Fibroblast of skin of left quadriceps (primary cell): ENCODE measurements at places on chromosomes 7 and 10.

GRCh38 chr7:24777806-24778205 lies 20.5 kb upstream of the GSDME start:
- DNase-seq = no peak

DNA sequence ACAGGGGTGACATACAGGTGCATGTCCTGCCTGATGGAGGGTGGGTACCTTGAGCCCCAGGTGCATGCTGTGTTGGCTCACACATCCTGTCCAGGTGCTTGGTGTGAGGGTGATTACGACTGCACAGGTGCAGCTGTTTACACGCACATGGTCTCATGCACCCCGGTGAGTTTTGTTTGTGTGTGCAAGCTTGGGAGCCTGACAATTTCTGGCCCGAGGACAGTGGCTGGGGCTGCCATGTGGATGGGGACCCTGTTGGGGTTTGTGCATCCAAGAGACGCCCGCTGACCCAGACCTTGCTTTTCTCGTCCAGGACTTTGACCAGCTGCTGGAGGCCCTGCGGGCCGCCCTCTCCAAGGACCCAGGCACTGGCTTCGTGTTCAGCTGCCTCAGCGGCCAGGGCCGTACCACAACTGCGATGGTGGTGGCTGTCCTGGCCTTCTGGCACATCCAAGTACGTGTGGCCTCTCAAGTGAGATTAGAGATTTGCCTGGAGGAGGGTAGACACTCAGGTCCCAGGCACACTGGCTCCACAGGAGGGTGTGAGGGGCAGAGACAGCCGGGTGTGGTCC lies 61.7 kb downstream of the PRF1 start:
- DNase-seq = no peak

GRCh38 chr7:4050126-4050660 lies 631.9 kb upstream of the FOXK1 start:
- no peak for DNase-seq

- no peak for DNase-seq
These were observed 109.4 kb upstream of the FAM133B start for GRCh38 chr7:92699560-92699959.

DNA sequence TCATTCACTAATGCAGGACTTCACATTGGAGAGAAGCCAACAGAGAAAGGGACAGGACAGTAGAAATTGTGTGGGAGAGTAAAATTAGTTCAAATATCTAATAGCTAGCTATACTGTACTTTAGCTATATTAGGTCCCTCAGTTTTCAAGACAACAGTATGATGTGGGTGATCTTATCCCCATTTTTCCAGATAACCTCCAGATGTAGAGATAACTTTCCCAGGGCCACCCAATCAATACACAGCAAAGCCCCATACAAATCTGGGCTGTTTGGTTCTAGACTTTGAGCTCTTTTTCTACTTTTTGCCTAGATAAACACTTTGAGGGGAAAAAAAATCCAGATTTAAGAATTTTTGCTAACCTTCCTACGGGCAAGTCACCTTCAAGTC lies 482 bp upstream of the CLDN12 start:
- DNase-seq = no peak

- DNase-seq = no peak
These were observed 127.8 kb downstream of the ICA1 start for GRCh38 chr7:8134089-8134733.

DNA sequence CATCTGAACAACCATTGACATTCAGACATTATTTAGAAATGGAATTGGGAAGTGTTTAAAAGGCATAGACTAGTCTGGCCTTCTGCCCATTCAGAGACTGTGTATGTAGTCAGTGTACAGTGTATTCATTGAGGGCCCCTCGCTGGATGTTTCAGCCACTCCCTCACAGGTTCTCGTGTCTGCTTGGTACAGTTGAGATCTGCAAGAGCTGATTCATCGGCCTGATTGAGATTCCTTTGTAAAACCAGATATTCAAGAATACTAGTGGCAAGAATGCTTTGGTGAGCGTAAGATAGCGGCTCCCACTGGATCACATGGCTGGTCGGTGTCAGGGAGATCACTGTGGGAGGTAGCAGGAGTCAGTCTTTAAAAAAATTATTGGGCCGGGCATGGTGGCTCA lies 119.5 kb downstream of the TCF7L2 start:
- DNase-seq = no peak
